ENCODE measurements at places on chromosomes 5 and 9.

DNA sequence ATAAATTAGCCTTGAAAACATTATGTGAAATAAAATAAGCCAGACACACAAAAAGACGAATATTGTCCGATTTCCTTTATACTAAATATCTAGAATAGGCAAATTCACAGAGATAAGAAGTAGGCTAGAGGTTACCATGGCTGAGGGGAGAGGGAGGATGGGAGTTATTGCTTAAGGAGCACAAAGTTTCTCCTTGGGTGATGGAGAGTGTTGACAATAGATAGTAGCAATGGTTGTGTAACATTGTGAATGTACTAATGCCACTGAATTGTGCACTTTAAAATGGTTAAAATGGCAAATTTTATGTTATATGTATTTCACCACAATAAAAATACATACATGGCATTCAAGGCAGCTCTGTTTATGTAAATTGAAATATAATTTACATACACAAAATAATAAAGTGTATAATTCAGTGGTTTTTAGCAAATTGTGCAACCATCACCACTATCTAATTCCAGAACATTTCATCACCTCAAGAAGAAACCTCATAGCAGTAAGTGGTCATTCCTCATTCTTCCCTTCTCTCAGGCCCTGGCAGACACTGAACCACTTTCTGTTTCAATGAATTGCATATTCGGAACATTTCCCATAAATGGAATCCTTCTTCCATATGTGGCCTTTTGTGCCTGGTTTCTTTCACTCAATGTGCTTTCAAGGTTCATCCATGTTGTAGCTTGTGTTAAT is 59.2 kb downstream of the NDST1 start:
- DNase-seq, result no peak

- DNase-seq, result no peak
Observed at GRCh38 chr5:42620579-42621216, 135.9 kb upstream of the CCDC152 start.

GRCh38 chr9:133352635-133353340 is 3.5 kb downstream of the SURF1 start:
- DNase-seq, result no peak

GRCh38 chr5:65699338-65699737 is 22.6 kb downstream of the SGTB start:
- no peak for DNase-seq

GRCh38 chr5:43711496-43711895 is 108.5 kb downstream of the NNT start:
- no peak for DNase-seq

- DNase-seq, result no peak
Observed at GRCh38 chr5:132134384-132134783, 60.8 kb downstream of the CSF2 start.

DNA sequence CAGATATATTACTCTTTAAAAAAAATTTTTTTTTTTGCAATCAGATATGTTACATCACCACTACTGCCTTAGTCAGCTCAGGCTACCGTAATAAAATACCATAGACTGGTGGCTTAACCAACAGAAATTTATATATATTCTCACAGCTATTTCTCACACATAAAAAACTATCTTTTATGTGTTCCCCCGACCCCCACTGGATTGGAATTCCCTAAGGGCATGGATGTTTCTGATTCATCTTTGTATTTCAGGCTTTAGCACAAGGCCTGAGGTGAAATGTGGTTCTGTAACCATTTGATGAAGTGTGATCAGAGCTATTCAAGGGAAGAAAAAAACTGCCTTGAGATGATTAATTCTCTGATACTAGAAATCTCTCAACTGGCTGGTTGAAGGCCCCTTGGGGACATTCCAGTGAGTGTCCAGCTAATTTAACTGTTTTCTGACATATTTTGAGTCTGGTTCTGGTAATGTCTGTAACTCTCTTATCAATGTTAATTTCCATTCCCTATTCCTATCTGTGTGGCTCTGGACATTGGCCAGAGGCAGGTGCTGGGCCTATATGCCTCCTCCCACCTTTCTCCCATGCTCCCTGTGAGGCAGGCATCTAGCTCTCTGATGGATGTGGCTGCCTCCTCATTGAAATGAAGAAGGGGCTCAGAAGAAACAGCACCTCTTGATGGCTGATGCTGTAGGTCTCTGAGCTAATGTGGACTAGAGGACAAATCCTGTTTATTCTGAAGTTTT is 2.5 kb downstream of the CD14 start:
- DNase-seq, result no peak

GRCh38 chr5:159851053-159851452 is 65.2 kb upstream of the ADRA1B start:
- no peak for DNase-seq

- no peak for DNase-seq
Observed at GRCh38 chr5:169064093-169064492, 236.8 kb downstream of the SLIT3 start.

GRCh38 chr5:18236386-18236785 is 602.1 kb downstream of the TAF11L14 start:
- no peak for DNase-seq

GRCh38 chr5:135951807-135952206 is 3.0 kb downstream of the LECT2 start:
- no peak for DNase-seq

DNA sequence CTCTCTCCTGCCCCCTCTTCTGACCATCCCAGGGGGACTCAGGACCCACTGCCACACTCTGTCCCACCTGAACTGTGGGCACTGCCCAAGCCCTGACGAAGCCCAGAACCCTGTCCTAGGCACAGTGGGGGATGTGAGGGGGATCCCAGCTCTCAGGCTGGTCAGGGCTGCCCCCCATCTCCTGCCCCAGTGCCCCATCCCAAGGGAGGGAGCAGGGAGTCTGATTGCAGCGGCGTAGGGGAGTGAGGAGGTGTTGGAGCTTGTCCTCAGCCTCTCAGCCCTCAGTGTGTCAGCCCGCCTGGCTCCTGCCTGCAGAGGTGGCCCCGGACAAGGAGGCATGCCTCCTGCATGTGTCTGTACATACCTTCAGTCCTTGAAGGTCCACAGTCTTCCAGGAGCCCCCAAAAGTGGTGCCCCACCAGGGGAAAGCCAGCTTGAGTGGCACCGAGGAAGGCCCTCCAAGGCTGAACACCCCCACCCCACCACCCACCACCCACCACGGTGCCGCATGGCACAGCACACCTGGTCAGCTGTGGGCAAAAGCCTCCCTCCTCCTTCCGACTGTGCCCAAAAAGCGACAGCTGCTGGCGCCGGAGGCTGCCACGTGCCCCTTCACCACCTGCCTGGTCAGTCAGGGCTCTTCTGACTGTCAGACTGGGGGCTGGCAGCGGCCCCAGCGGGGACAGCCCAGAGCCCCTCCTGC is 930 bp downstream of the SARDH start:
- DNase-seq, result no peak

DNA sequence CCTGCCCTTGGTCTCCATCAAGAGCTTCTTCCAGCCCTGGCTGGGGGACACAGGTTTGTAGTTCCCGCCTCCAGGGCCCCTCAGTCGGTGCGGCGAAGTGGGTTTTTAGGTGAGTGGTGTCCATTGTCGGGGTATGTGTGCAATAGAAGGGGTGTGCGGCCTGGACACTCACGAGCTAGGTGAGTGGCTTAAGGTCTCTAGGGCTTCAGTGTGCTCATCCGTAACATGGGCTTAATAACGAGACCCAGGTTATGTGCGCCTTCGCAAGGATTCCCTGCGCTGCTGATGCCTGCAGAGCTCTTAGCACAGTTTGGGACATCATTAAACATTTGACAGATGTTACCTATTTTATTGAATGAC is 656 bp downstream of the CEP78 start:
- DNase-seq, result no peak

- DNase-seq, result no peak
Observed at GRCh38 chr5:18732556-18733479, 1098.6 kb downstream of the TAF11L14 start.

- DNase-seq, result no peak
Observed at GRCh38 chr9:70402213-70402612, 12.2 kb downstream of the KLF9 start.

DNA sequence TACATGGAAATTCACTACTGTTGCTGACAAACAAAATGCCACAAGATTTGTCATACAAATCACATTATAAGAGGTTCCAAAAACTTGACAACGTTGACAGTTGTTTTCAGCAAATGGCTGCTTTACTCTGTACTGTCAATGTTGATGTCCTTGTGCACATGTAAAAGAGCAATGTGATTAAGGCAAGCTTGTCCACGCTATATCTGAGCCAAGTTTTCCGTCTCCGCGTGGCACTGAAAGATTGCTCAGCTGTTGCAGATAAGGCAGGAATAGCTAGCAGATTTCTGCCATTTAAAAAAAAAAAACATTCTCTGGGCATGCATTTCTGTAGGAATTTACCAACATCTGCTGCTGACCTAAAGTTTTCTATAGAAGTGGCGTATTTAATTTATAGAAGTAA is 46.4 kb upstream of the MEF2C start:
- DNase-seq, result no peak

DNA sequence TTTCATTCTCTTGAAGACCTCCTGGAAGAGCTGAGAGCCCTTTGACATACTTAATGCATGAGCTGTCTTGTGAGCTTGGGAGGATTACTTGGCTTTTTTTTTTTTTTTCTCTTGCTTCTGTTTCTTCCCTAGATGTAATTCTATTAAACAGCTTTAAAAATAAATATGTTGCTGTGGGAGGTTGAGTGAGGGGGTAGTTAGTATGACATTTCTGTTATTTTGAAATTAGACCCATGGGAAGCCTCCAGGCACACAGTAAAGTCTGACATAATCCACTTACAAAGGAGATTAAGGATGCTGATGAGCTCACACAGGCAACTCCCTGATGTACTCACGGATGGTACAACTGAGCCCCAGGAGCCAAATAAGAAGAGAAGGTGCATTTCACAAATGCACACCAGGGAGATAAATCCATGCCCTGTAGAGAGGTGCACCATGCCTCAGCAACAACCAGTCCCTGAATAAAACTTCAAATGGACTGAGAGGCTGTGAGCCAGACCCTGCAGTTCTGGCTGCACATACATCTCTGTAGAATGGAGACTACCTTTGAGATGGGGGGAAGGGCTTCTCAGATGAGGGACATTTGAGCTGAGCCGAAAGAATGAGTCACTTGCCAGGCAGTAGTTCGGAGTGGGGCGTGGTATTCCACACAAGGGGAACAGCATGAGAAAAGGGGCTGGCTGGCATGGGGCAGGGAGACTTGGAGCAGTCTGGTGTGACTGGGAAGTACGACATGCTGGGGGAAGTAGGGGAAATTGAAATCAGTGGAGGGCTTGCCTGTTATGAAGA is 68.7 kb downstream of the ACTL7B start:
- no peak for DNase-seq

- no peak for DNase-seq
Observed at GRCh38 chr5:126251024-126251423, 172.2 kb upstream of the GRAMD2B start.

DNA sequence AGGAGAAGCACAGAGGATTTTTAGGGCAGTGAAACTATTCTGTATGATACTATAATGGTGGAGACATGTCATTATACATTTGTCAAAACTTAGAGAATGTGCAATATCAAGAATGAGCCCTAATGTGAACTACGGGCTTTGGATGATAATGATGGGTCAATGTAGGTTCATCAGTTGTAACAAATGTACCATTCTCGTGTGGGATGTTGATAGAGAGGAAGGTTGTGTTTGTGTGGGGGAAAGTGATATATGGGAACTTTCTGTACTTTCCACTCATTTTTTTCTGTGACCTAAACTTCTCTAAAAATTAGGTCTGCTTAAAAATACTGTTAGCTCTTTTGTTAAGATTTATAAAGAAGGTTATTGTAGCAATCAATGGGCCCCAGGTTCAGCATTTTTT is 138.9 kb downstream of the SPATA31D1 start:
- no peak for DNase-seq

DNA sequence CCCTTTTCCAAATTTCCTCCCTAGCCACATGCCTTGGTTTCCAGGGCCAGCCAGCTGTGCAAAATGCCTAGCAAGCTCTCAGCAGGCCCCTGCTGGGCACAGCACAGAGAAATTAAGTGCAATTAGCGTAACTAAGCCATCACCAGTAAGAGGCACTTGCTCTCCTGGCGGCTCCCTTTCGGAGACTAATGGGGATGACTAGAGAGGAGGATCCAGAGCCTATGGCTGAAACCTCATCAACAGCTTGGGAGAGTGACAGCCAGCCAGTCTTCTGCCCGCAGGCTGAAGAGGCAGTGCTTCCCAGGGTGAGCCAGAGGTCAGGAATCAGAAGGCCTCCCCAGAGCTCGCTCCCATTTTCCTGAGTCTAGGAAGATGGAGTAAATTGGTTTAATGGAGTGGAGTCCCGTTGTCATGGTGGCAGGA is 108.4 kb downstream of the KCNIP1 start:
- DNase-seq, result no peak

DNA sequence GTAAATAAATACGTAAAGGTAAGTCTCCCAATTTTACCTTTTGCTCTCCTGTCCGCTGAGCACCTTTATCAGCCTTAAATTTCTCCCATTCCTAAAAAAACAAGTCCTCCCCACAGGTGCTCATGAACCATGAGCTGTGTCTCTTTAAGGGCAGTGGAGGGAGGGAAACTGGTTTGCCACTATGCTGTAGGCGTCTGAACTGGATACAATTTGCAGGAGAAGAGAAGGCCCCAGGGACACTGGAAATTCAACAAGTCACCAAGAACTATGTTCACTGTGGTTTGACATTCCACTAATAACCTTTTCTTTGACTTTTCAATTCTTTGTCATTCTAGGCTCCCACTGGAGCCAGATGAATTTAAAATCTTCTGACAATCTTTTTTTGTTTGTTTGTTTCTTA is 72.2 kb downstream of the LHFPL2 start:
- no peak for DNase-seq

DNA sequence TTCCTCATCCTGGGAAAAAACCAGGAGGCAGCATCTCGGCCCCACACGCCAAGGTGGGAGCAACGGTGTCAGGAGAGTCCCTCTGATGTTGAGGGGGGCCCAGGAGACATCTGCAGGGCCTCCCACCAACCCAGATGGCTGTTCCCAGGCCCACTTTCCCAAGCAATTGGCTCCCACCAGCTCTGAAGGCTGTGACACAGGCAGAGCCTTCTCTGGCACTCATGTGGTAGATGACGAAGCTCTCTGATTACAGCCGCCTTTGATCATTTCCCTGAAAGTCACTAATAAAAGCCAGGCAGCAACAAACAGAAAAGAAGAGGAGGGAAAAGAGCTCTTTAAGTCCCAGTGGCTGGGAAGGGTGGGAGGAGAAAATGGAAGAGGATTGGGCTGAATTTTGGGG is 226.5 kb downstream of the CDK5RAP2 start:
- DNase-seq, result no peak

- no peak for DNase-seq
Observed at GRCh38 chr9:119963258-119963797, 594.1 kb upstream of the BRINP1 start.

DNA sequence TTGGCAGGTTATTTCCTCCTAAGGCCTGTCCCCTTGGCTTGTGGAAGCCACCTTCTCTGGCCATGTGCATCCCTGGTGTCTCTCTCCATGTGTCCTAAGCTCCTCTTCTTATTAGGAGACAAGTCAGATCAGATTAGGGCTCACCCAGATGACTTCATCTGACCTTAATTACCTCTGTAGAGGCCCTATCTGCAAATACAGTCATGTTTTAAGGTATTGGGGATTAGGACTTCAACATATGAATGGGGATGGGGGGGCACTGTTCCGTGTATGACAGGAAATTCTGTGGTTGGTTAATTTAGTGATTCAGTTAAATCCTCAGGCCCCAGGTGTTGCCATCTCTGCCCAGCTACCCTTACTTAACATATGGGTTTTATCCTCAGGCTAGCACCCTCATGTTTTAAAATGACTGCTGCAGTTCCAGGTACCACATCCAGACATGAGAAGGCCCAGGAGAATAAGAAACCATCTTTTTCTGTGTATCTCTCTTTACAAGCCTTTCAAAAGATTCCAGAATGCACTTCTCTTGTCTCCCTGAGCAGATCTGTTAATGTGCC is 51.9 kb upstream of the RAI14 start:
- DNase-seq, result no peak

All from stimulated activated CD4-positive, alpha-beta T cell treated with anti-CD3 and anti-CD28 coated beads, Interleukin-1b, Interleukin-23, amount 100 ng/mL, for 1 hour (primary cell).